AG08395 (cell line): ENCODE measurements at places on chromosomes 2 and 18.

DNA sequence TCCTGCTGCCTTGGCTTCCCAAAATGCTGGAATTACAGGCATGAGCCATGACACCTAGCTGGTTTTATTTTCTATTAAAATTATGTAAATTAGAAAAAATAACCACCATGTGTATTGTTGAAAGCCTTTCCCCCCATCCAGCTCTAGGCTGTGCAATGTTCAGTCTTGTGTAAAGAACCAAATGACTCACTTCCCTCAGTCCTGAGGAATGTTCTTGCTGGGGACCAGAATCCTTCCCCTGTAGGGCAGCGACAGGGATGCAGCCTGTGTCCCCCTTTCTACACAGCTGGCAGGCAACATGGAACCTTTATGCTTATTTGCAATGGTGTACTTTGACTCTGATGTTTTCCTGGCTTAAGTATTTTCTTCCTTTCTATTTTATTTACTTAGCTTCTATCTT, 29.4 kb downstream of the AOX1 start:
- DNase-seq, result peak; percentile 76

- no peak for DNase-seq
These were observed 110.9 kb upstream of the RND3 start for GRCh38 chr2:150598383-150598782.

- DNase-seq, result no peak
These were observed 297.9 kb downstream of the SOX11 start for GRCh38 chr2:5990086-5990485.

GRCh38 chr2:127620866-127621265, 25.1 kb upstream of the GPR17 start:
- DNase-seq, result no peak

DNA sequence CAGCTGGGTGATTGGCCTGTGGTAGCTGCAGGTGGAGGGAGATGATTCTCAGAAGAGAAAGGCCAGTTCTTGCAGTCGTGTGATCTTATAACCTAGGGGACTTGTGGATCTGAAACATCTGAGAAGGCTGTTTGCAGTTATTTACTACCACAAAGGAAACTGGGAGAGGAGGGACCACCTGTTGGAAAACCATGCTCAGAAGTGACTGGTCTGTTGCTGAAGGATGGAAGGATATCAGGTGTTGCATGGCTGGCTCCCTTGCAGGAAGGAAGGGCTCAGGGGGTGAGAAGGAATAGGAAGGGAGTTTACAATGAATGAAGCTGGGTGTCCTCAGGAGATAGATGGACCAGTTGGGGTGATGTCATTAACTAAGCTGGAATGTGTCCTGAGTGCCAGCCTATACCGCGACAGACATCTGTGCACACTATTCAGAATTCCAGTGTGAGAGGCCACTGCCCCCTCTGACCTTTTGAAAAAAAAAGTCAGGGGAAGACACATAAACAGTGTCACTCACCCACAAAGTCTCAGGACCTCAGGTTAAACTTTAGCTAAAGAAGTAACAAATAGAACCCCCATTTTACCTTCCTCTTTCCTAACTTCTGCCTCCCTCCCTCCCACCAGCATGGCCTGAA, 17.5 kb downstream of the IGFBP2 start:
- no peak for DNase-seq

- no peak for DNase-seq
These were observed 4.6 kb downstream of the DPP4 start for GRCh38 chr2:162069267-162069903.

- DNase-seq, result no peak
These were observed 3.9 kb downstream of the IL18R1 start for GRCh38 chr2:102359527-102359926.

DNA sequence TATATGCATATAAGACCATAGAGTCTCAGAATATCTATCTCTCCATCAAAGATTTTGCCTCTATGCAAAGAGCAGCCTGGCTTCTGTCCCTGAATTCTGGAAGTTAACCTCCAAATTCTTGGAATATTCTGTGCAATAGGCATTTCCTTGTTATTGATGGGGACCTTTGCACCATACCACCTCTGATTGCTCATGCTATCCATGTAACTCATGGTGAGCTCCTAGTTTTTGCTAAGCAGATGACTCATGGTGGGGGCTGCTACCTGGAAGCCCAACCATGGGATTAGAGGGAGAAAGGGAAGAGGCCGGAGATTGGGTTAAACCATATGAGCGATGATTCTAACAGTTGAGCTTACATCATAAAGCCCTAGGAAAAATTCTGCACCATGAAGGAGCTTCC, 310.2 kb upstream of the FIGN start:
- no peak for DNase-seq
